ENCODE measurements at places on chromosomes 4 and X.
A peak's percentile ranks its signal among the peaks of the same experiment; 100 is the strongest.

GRCh38 chr4:141376769-141377168, 156.1 kb downstream of the ZNF330 start:
- DNase-seq = peak; percentile 6

GRCh38 chr4:86586160-86586572, 7.9 kb upstream of the PTPN13 start:
- no peak for DNase-seq

DNA sequence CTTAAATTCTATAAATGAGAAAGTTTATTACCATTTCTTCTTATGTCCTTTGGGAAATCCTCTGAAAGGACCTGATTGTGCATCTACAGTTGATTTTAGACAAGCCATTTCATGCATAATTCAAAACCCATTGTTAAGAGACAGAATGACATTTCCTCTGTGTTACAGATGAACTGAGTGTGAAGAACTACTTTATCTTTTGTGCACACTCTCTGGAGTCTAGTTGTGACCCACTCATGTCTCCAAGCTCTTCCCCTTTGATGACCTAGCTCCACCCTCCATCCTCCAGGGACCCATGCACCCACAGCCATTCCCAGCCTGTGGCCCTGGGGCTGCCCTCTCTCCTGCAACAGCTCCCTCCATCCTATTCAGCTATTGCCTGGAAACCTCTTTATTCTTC, 57.5 kb upstream of the BMPR1B start:
- no peak for DNase-seq

- no peak for DNase-seq
Measured at GRCh38 chr4:39044956-39045826, 13.0 kb upstream of the TMEM156 start.

DNA sequence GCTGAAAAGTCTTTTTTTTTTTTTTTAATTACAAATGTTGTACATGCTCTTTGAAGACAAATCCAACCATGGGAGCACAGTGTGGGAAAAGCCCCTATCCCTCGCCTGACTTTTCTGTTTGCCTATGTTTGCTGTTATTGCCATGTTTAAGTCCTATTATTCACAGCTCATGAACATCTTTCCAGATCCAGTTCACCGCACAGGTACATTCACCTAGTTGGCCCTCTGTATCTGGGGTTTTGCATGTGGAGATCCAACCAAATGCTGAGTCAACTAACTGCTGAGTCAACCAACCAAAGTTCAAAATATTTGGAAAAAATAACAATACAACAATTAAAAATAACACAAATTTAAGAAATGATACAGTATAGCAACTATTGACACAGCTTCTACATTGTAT, 100.1 kb upstream of the CLNK start:
- DNase-seq = no peak

- no peak for DNase-seq
Measured at GRCh38 chr4:1695913-1696312, 11.8 kb upstream of the FAM53A start.

DNA sequence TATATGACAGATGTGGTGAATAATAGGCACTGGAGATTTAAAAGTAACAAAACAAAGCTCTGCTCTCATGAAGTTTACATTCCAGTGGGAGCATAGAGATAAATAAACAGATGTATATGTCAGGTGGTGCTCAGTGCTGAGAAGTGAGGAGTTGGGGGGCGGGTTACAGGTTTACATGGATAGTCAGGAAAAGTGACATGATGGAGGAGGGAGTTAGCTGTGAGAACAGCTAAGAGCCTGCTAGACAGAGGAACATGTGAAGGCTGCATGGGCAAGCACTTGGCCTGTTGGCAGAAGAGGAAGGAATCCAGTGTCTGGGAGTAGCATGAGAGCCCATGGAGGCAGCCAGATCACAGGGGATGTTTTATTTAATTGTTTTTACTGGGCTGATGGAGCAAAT, 10.2 kb upstream of the TMEM156 start:
- no peak for DNase-seq

- no peak for DNase-seq
Measured at GRCh38 chrX:77346859-77347258, 100.3 kb upstream of the FGF16 start.

GRCh38 chr4:113469023-113469390, 292.5 kb downstream of the CAMK2D start:
- DNase-seq = no peak

- no peak for DNase-seq
Measured at GRCh38 chrX:124045109-124045508, 83.6 kb downstream of the STAG2 start.

GRCh38 chr4:36439556-36439955, 158.1 kb downstream of the DTHD1 start:
- no peak for DNase-seq

DNA sequence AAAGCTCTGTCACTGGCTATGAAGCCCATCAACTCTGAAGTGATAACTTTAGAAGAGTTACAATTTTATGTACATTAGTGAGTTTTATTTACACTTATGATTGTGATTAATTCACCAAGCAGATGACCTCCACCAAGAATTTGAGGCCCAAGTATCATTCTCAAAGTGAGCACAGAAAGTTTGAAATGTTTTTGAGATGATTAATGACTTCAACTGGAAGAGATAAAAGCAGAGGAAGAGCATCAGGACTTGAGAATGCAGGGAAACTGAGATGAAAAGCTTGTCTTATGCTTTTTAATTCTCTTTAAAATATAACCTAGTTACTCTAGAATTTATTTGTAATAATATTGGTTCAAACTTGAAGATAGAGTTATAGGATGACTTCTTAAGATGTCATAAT, 112.8 kb upstream of the H2AZ1 start:
- no peak for DNase-seq

DNA sequence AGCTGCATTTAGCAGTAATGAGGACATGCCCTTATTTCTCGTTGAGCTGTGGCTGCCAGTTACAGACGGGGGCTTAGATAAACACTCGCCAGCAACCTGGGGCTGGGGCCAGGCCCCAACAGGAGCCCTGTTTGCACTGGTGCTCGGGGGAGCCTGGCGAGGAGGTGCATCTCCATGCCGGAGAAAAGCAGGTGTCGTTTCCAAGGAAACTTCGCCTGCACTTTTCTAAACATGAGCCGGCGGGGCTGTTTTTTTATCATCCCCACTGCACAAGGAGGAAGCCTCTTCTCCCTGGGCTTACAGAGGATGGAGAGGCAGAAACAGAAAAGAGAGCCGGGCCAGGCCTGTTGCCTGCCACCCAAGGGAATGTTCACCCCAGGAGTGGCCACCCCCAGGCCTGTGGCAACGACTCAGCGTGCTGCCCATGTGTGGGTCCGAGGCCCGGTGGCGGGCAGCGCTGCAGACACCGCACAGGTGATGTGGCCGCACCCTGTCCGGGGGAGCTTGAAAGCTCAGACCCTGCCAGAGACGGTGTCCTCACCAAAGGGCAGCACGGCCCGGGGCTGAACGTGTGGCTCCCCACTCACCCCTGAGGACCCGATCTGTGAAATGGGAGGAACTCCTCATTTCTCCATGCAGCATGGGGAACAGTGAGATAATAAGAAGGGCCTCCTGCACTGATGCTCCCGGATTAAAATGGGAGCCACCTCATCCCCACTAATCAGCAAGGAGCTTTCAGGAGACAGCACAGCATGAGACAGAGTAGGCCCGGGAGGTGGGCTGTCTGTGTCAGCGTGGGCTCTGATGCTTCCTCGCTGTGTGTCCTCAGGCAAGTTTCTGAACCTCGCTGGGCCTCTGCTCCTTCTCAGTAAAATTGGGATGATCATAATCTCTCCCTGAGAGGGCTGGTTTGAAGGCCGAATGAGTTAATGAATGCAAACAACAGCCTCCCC, 33.8 kb upstream of the ADRA2C start:
- DNase-seq = no peak

DNA sequence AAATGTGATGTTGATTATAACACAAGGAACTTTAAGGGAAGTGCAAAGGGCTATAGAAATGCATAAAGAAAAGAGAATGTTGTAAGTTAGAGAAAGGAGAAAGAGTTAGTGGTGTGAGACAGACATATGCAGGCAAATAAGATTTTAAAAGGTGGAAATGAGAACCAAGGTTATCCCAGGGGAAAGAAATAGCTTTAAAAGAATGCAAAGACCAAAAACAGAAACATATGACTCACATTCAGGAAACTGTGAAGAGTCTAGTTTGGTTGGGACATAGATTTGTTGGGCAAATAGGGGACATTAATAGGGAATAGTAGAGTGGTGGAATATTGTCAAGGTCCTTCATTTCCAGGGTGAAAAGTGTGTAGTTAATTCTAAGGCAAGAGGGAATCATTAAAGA, 52.4 kb downstream of the MAPK10 start:
- no peak for DNase-seq

DNA sequence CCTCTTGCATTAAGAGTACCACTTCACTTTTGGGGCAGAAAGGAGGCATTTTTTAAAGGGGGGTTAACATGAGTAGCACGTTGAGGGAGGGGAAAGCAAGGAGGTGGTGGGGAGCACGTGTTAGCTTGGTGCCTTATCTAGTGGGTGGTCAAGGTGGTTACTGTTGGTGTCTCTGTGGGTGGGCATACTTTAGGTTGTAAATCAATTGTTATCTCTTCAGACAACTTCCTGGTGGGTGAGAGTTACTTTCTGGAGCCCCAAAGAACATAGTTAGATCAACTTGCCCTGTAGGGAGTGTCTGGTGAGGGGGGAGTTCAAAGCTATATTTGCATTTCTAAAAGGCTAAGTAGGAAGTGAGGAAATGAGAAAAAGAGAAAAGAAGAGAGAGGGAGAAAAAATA, 297.7 kb upstream of the CLNK start:
- no peak for DNase-seq

GRCh38 chr4:38144031-38144430, 183.8 kb downstream of the PTTG2 start:
- DNase-seq = no peak

- DNase-seq = no peak
Measured at GRCh38 chrX:68503836-68504636, 5.2 kb downstream of the YIPF6 start.

GRCh38 chr4:140497747-140498636, at the start of gene MGAT4D:
MGAT4D (minus strand) TSS chr4:140498293; CDS start chr4:140498222, 71 bp downstream.
- no peak for DNase-seq

- no peak for DNase-seq
Measured at GRCh38 chr4:112410364-112410763, 105.6 kb downstream of the NEUROG2 start.

DNA sequence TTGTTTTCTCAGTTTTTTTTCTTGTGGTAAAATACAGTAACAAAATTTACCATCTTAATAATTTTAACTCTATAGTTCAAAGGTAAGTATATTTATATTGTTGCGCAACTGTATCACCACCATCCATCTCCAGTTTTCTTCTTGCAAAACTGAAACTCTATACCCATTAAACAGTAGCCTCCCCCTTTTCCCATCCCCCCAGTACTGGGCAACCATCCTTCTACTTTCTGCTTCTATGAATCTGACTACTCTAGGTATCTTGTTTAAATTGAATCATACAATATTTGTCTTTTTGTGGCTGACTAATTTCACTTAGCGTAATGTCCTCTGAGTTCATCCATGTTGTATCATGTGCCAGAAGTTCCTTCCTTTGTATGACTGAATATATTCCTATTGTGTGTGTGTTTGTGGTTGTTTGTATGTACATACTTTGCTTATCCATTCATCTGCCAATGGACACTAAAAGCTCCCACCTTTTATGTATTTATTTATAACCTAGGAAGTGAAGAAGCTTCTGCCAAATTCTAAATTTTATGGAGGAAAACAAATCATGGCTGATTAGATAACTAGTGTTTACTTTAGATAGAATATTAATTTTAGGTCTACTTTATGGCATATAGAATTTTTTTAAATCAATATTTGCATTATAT, 10.0 kb downstream of the ABHD18 start:
- no peak for DNase-seq

DNA sequence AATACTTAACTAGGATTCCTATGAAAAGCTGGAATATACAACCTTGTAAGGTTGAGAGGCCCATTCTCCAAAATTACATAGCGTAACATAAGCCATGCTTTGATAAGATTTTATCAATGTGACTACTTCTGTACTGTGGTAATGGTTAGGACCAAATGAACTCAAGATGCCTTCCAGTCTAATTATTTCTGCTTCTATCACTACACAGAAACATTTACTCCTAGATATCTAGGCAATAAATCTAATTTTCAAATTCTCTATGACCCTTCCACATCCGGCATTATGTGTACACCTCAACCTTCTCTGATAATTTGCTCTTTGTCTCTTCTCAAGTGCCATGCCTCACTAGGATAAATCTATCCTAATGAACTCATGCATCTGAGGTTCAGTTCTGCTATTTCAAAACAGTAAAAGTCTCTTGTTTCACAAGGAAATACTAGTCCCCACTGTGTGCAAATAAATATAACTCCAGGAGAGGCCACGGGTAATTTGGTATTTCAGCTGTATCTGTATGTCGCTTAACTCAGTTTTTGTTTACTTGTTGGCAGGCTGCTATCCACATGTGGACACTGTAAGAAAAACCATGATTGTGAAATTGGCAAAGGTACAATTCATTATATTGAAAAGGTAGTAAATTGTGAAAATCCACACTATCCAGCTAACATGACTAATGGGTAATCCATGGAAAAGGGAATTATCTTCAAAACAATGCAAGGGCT, 93.3 kb downstream of the PRDM5 start:
- DNase-seq = no peak

All from cortex of kidney (tissue), 1 donor.